NCI-H1417 treated with DMSO at 0.1 percent for 48 hours (cell line): ENCODE measurements at places on chromosomes 2 and 18.

- no peak for DNase-seq
Observed at GRCh38 chr18:79790996-79791972, 6.5 kb upstream of the KCNG2 start.

GRCh38 chr18:1103537-1103936 lies 198.9 kb downstream of the ADCYAP1 start:
- DNase-seq = peak; percentile 58

GRCh38 chr2:85504778-85505261 lies 34.1 kb upstream of the MAT2A start:
- no peak for DNase-seq

GRCh38 chr2:108904680-108905079 lies 84.3 kb downstream of the EDAR start:
- no peak for DNase-seq

DNA sequence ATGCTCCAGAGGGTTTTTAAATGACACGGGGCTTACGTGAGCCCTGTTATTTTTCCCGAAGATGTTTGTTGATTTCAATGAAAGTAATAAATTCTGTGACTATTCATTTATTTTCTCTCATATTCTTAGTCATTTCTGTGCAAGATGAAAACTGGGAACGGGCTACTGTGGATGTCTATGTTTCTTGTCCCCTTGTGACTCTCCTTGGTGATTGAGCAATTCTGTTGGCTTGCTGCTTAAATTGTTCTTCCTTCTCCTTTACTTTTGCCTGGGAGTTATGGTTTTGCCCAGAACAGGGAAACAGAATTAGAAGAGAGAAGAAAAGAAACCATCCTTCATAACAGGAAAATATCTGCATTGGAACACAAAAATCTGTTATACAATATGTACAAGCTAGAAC lies 508.2 kb upstream of the DSEL start:
- no peak for DNase-seq

DNA sequence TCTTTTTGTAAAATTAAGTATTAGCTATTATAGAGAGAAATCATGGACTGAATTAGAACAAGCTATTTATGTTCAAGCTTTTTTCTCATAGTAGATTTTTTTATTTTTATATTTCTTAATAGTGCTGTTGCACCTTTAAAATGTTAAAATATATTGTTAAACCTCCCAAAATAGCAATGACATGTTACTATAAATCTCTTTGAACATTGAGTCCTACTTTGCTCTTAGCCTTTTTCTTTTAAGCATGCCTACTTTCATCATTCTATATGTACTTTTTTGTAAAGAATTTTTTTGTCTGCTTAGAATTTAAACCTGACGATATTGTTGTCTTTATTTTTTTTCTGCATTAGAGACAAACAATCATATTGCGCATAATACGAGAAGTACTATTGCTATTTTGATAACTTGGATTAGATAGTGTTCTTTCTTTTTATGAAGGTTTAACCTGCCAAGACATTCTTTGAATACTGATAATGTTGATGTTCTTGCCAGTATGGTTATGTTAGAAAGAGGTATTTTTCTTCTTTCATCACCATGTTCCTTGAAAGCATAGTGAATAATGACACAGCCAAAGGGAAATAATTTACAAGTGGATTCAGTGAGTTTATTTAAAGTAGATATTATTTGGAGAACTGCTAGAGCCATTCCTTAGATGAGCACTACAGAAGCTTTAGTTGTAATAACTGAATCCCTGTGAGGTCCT lies 40.6 kb downstream of the PMS1 start:
- no peak for DNase-seq

- DNase-seq = no peak
Observed at GRCh38 chr2:117985092-117985491, 28.8 kb downstream of the CCDC93 start.

GRCh38 chr18:62596145-62597005 lies 73.5 kb downstream of the ZCCHC2 start:
- no peak for DNase-seq

- DNase-seq = no peak
Observed at GRCh38 chr2:128630974-128631697, 312.5 kb upstream of the HS6ST1 start.

DNA sequence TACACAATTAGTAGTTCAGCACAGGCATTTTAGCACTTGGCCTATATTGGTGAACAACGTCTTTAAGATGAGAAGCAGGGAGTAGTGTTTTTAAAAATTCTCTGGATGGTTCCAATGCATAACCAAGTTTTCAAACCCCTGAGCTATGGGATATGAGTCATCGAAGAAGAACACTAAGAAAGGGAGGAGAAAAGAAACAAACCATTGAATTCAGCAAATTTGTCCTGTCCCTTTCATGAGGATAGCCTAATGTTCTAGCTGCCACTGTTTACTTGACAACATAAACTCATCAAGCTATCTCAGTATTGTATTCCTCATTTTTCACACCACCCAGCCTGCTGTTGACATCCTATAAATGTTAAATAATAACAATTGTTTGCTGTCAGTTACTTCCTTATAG lies 158.0 kb downstream of the BARD1 start:
- DNase-seq = no peak

GRCh38 chr2:65240657-65241056 lies 13.0 kb downstream of the ACTR2 start:
- no peak for DNase-seq

- no peak for DNase-seq
Observed at GRCh38 chr2:231687133-231687852, 21.0 kb upstream of the PTMA start.

DNA sequence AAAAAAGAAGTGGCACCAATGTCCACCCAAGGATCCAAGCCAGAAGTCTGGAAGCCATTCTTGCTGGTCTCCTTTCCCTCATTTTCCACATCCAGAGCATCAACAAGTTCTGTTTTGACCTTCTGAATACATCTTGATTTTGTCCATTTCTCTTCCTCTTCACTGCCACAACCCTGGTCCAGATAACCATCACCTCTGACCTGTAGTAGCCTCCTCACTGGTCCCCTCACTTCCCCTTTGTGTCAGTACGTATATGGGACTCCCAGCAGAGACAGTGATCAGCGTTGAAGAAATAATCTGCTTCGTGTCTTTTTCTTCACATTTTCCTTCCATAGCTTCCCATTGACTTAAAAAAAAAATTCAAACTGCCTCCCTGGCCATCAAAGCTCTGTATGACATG lies 109.3 kb upstream of the SP5 start:
- DNase-seq = no peak

DNA sequence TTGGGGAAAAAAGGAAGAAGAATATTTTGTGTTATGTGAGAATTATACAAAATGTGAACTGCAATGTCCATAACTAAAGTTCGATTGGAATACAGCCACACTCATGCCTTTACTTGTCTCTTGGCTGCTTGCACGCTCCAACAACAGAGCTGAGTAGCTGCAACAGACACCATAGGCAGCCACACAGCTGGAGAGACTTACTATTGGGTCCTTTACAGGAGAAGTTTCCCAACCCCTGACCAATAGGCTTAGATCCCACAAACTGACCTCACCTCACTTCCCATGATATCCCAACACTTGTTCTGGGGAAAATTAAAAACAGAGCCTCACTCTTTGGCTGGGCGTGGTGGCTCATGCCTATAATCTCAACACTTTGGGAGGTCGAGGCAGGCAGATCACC lies 213.8 kb downstream of the SH3BP4 start:
- DNase-seq = no peak

DNA sequence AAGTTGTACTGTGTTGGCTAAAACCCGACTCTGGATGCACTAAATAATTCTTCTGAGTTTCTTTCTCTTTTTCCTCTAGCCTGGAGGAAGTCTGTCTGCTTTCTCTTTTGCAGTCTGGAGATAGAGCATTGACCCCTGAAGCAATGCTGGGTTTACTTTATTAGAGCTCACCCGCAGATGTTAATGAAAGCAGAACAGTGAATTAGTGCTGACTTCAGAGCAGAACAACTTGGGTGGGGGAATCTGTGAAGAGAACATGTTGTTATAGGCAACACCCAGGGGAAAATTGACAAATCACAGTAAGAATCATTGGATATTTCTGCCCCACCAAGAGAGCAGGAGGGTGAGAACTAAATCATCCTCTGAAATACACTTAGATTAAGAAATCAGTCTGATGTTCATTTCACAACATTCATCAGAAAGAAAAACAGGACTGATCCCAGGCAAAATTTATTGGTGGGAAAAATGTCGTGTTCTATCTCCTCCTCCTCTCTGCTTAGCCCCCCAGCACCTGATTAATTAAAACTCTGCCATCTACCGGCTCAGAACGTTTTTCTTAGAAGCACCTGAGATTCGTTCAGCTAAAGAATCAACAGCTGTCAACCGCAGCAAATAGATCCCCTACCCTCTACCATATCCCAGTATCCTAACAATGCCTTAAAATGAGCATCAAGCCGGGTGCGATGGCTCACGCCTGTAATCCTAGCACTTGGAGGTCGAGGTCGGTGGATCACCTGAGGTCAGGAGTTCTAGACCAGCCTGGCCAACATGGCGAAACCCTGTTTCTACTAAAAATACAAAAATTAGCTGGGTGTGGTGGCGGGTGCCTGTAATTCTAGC lies 165.1 kb downstream of the FMNL2 start:
- no peak for DNase-seq

- no peak for DNase-seq
Observed at GRCh38 chr2:157304811-157305722, 20.6 kb downstream of the ERMN start.

GRCh38 chr2:37973615-37974353 lies 48.7 kb downstream of the RMDN2 start:
- no peak for DNase-seq

DNA sequence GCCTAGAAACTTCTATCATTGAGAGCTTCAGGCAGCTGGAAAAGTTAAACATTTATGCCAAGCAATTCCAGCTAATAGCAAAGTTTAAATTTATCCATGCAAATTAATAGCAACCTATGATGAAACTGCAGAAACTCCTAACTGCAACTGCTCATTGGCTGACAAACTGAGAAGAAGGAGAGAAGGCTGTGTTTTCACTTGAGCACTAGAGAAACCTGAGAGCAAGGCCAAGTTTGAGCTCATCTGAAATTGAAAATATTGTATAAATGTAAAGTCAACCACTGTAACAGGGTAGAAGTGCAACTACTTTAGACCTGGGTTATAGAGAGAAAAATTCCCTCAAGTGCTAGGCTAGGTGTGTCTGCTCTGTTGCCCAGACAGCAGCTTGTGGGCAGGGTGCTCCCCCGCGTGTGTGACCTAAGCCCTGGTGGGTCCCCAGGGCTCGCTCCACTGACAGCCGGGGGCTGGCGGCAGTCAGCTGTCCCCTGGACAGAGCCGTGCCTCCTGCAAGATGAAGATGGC lies 50.2 kb downstream of the CABYR start:
- no peak for DNase-seq

DNA sequence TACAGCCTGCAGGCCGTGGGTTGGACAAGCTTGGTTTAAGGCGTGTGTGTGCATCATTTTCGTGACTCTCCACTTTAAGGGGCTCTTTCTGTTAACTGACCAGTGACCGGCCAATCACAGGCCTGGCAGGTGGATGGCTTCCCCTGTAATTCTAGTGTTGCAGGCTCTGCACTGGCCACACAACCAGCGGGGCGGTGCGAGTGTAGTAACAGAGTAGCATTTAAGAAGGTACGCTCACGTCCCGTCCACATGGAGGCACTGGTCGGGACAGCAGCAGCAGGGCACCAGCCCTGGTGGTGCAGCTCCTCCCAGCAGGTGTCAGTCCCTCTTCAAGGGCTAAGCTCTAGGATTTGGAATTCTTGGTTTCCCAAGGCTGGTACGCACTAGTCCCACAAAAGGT lies 8.0 kb upstream of the ANO7 start:
- DNase-seq = no peak

GRCh38 chr2:85437488-85438200 lies 19.1 kb downstream of the SH2D6 start:
- no peak for DNase-seq

- DNase-seq = no peak
Observed at GRCh38 chr2:195044801-195045200, 612.2 kb upstream of the SLC39A10 start.
